ENCODE measurements at places on chromosomes 4 and X. TPM values are rescaled to one million over a fixed set of nuclear protein-coding genes. Genes with fewer than 3 reads are reported as not detected.
A peak's percentile ranks its signal among the peaks of the same experiment; 100 is the strongest.

GRCh38 chr4:10584042-10584441, 100.5 kb downstream of the CLNK start:
- peaks cover 21% of the 10 kb centered on the region for H3K4me1 ChIP-seq
- H3K27ac ChIP-seq: no peak overlapping the region
- no peak overlapping the region for H3K4me3 ChIP-seq

GRCh38 chr4:73068491-73069337, 802 bp downstream of the COX18 start:
- peak overlapping the region; percentile 89 for H3K4me3 ChIP-seq
- no peaks in the 10 kb centered on the region for H3K27me3 ChIP-seq
- no peak for DNase-seq
- H3K4me1 ChIP-seq: peaks cover 38% of the 10 kb centered on the region
- peak overlapping the region; percentile 97 for H3K27ac ChIP-seq
- peaks cover 36% of the 10 kb centered on the region for H3K36me3 ChIP-seq

DNA sequence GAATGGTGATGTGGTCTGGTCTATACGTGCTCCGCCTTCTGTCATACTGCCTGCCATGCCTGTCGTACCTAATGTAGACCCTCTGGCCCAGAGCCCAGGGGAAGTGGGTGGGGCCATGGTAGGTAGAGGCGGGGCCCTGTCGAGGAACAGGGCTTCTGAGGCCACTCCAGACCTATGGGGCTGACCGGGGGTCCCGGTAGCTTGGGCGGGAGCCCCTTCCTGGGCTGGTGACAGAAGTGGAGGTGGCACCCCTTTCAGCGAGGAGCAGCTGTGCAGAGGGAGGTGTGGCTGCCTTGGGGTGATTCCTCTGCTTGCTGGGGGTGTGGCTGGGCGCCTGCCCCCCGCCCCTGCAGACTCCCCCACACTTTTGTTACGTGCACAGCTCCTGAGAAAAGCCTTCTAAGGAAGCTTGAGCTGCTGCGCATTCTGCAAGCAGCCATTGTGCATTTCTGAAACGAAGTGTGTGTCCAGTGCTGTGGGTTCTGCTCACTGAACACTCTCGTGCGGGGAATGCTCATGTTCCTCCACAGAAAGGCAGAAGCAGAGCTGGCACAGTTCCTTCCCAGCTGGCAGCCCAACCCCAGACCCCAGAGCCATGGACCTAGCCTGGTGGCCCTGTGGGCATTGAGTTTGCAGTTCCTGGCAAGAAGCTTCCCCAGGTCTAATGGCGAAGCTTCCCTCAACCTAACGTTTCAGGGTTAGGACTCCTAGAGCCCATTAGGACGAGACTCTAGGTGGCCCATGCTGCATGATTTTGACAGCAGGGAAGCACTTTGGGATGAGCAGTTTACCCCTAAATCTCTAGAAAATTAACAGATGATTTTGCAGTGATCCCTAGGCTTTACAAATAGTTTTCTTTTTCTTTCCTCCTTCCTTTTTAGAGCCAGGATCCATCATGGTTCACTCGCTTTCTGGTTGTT, 72.7 kb upstream of the HGFAC start:
- H3K4me1 ChIP-seq: peaks cover 35% of the 10 kb centered on the region
- H3K4me3 ChIP-seq: peak overlapping the region; percentile 64
- H3K27me3 ChIP-seq: peaks cover 11% of the 10 kb centered on the region
- H3K27ac ChIP-seq: no peak overlapping the region

DNA sequence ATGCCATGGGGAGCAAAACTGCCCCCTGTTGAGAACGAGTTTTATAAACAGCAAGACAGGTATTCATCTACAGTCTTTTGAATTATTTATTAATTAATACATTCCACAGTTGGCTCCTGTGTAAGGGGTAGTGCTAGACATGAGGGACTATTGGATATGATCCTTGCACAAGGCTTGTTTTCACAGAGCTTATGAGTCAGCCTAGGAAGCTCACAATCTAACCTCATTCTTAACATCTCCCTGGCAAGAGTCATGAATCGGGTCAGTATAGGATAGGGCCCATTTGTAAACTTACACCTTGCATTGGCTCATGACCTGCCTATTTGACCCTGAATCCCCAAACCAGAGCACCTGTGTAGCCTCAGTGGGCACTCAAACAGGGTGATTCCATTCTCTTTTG, 209.1 kb upstream of the HCCS start:
- no peak overlapping the region for H3K4me3 ChIP-seq
- H3K27me3 ChIP-seq: no peaks in the 10 kb centered on the region
- no peaks in the 10 kb centered on the region for H3K36me3 ChIP-seq
- no peak for DNase-seq
- H3K4me1 ChIP-seq: no peaks in the 10 kb centered on the region
- H3K27ac ChIP-seq: no peak overlapping the region

SPANXB1 gene
- total RNA-seq: not detected

CXCR3 gene
- total RNA-seq: 6.4 TPM

LRP2BP gene
- 0.75 TPM for total RNA-seq

All from activated B cell treated with CpG ODN at 0.5 μM for 24 hours (primary cell).